Activated CD4-positive, alpha-beta memory T cell treated with anti-CD3 and anti-CD28 coated beads, Interleukin-2, amount 10 ng/mL, durations not matched to agents 7 days and 5 days (primary cell): ENCODE measurements at places on chromosomes 2 and 18. TPM values are rescaled to one million over a fixed set of nuclear protein-coding genes. Genes with fewer than 3 reads are reported as not detected.

DOK6 gene
- total RNA-seq: not detected

GKN2 gene
- total RNA-seq: not detected

FOXD4L1 gene
- total RNA-seq: 0.23 TPM

KATNAL2 gene
- total RNA-seq: 0.55 TPM

GRCh38 chr2:23124214-23124750, 260.7 kb upstream of the KLHL29 start:
- no peaks in the 10 kb centered on the region for H3K27me3 ChIP-seq
- no peak overlapping the region for H3K27ac ChIP-seq
- no peak for DNase-seq

DNA sequence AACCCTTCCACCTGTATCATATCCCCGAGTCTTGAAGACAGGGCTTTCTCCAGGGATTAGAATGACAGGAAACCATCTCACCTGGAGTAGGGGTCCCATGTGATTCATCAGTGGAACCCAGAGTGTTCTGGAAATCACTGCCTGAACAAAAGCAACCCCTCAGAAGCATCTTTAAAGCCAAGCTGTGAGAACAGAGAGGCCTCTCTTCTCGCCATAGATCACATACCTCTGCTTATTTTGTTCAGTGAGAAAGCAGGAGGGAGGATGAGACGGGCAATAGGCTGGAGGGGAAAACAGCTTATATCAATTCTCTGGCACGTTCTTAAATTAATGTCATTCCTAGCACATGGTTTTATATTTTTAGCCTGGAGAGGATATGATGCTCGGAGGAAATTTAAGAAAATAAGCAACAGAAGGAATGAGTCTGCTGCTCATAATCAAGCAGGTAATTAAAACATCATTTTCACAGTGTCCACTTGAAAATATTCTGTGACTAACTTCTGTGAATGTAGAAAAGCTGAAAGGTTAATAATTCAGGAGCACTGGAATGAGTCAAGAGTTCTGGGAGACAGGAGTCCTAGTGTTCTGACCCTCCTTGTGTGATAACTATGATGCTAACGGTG, 213.6 kb upstream of the SP5 start:
- H3K27me3 ChIP-seq: peaks cover 11% of the 10 kb centered on the region
- no peaks in the 10 kb centered on the region for H3K36me3 ChIP-seq
- DNase-seq: no peak

DNA sequence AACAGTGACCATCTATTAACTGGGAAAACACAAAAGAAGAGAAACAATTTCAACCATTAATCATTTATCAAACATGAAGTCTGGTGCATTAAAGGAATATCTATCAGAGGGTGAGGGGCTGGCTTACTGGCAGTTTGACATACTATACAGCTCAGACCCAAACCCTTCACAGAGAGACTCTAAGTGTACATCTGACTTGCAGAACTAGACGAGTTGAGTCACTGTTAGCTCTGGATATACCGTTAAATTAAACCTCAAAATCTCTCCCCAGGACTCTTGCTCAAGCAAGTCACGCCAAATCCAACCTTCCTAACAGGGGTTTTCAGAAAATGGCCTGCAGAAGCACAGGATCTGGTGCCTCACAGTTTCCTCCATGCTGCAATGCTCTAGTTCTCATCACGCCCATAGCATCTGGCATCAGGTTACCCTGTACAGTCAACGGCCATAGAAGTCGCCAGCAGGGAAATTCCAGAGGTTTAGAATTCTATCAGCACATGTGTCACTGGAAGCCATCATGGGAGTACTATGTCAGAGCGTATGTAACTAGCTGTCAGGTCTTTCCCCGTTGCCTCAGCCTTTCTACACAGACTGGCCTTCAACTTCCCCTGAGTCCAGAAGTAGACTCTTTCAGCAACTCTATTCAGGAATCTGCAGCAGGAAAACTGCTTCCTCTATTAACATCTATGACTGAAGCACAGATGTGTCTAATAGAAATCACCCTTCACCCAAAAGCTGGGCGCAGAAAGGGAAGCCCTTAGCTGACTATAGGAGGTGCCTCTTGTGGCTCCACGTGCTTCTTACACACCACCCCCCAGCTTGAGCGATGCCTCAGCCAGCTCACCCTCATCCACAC, 9.3 kb downstream of the TGOLN2 start:
- peaks cover 56% of the 10 kb centered on the region for H3K4me1 ChIP-seq
- peak overlapping the region; percentile 52 for H3K27ac ChIP-seq
- H3K27me3 ChIP-seq: no peaks in the 10 kb centered on the region
- DNase-seq: no peak
- H3K36me3 ChIP-seq: peaks cover 79% of the 10 kb centered on the region

- H3K4me1 ChIP-seq: peaks cover 54% of the 10 kb centered on the region
- peaks cover 24% of the 10 kb centered on the region for H3K36me3 ChIP-seq
- H3K4me3 ChIP-seq: no peak overlapping the region
- DNase-seq: no peak
- no peaks in the 10 kb centered on the region for H3K27me3 ChIP-seq
Measured at GRCh38 chr2:144242311-144242710, 277.6 kb downstream of the ZEB2 start.

- H3K27ac ChIP-seq: no peak overlapping the region
- no peaks in the 10 kb centered on the region for H3K4me1 ChIP-seq
- DNase-seq: no peak
- H3K4me3 ChIP-seq: no peak overlapping the region
- H3K36me3 ChIP-seq: no peaks in the 10 kb centered on the region
- H3K27me3 ChIP-seq: peaks cover 44% of the 10 kb centered on the region
Measured at GRCh38 chr2:238854699-238855229, 6.9 kb downstream of the TWIST2 start.

- peaks cover 58% of the 10 kb centered on the region for H3K4me1 ChIP-seq
- H3K27me3 ChIP-seq: no peaks in the 10 kb centered on the region
- H3K27ac ChIP-seq: no peak overlapping the region
Measured at GRCh38 chr2:239329284-239329971, 71.4 kb downstream of the HDAC4 start.

DNA sequence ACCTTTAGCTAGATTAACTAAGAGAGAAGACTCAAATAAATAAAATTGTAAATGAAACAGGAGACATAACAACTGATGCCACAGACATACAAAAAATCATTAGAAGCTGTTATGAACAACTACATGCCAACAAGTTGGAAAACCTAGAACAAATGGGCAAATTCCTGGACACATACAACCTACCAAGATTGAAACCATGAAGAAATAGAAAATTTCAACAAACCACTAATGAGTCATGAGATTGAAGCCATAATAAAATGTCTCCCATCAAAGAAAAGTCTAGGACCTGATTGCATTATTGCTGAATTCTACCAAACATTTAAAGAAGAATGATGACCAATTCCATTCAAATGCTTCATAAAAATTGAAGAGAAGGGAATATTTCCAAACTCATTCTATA, 54.3 kb downstream of the ST3GAL5 start:
- peaks cover 27% of the 10 kb centered on the region for H3K4me1 ChIP-seq
- no peak for DNase-seq
- H3K4me3 ChIP-seq: no peak overlapping the region
- H3K27me3 ChIP-seq: peaks cover 14% of the 10 kb centered on the region

DNA sequence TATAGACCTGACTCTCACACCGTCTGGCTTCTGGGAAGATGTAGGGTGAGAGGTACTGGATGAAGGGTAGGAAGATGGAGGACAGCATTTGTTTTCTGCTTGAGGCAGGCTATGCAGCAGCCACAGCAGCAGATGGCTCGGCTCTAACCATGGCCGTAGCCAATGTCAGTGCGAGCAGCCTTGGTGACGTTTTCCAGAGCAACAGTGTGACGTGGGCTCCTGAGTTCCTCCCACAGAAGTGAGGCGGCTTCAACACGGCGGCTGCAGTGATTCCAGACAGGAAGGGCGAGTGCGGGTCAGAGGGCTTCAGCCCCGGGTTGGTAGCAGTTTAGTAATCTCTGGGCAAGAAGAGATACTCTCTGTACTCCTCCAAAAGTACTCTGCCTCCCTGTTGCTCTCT, 133.0 kb upstream of the MYT1L start:
- H3K27ac ChIP-seq: no peak overlapping the region
- no peaks in the 10 kb centered on the region for H3K36me3 ChIP-seq
- no peaks in the 10 kb centered on the region for H3K4me1 ChIP-seq
